Activated gamma-delta T cell treated with anti-CD3 and anti-CD28 coated beads, Interleukin-2, amount 50 U/mL, for 16 hours (primary cell): ENCODE measurements at places on chromosomes 4 and X.

DNA sequence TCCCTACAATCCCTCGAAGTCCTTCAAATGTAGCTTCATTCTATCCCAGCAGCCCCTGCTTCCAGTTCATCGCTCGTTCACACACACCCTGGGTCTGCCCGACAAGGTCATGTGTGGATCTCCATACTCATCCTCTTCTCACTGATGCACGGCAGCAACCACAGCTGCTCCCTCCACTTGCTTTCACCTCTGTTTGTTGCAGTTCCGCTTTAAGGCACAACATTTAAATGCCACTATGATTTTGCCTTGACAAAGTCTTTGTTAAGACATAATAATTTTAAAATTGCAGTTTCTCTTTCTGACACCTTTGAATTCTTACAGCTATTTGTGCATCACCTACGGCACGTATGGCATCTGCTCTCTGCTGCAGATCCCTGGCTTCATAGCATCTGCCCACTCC is 1.8 kb downstream of the ODAPH start:
- DNase-seq, result no peak

GRCh38 chr4:121273191-121273590 is 107.6 kb downstream of the QRFPR start:
- no peak for DNase-seq

- no peak for DNase-seq
Observed at GRCh38 chr4:183789657-183790056, 115.5 kb upstream of the STOX2 start.

DNA sequence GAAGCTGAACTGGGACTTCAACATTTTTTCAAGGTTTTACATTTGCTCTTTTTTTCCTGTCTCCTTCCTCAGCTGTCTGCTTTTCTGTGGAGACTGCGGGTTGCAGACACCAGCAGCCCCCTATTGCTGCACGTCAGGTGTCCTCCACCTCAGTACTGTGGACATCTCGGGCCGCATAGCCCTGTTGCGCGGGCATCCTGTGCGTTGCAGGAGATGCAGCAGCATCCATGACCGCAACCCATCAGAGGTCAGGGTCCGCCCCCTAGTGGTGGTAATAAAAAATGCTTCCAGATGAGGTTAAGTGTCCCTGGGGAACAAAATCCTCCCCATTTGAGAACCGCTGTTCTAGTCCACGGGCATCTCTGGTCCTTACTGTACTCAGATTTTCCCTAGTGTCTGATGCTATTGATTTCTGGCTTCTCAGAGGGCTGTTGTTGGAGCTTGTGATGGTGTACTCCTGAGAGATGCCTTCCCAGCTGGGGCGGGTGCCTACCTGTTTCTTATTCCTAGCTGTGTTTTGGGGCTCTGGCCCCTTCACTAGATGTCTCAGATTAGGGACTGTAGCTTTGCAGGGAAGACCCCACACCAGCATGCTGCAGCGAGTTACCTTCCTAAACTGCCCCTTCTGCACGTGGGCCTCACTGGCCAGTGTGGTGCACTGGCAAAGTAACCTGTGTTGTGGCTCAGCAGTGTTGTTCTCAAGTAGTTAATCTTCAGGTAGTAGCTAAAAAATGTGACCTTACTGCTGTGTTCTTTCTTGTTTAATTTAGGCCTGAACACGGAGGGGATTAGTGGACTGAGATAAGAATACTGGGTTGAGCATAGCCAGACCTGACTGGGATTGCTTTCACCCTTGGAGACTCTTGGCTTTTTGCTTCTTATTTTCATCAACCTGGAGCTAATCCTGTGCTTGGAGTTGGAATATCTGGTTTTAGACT is 28.2 kb downstream of the NSD2 start:
- peak; percentile 68 for DNase-seq

DNA sequence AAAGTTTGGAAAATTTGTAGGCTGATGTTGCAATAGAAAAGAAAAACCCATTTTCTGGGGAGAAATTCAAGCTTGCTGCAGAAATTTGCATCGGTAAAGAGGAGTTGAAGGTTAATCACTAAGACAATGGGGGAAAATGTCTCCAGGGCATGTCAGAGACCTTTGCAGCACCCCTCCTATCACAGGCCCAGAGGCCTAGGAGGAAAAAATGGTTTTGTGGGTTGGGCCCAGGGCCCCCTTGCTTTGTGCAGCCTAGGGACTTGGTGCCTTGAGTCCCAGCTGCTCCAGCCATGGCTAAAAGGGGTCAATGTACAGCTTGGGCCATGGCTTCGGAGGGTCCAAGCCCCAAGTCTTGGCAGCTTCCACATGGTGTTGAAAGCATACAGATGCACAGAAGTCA is 17.8 kb downstream of the TMSB15A start:
- DNase-seq, result no peak

DNA sequence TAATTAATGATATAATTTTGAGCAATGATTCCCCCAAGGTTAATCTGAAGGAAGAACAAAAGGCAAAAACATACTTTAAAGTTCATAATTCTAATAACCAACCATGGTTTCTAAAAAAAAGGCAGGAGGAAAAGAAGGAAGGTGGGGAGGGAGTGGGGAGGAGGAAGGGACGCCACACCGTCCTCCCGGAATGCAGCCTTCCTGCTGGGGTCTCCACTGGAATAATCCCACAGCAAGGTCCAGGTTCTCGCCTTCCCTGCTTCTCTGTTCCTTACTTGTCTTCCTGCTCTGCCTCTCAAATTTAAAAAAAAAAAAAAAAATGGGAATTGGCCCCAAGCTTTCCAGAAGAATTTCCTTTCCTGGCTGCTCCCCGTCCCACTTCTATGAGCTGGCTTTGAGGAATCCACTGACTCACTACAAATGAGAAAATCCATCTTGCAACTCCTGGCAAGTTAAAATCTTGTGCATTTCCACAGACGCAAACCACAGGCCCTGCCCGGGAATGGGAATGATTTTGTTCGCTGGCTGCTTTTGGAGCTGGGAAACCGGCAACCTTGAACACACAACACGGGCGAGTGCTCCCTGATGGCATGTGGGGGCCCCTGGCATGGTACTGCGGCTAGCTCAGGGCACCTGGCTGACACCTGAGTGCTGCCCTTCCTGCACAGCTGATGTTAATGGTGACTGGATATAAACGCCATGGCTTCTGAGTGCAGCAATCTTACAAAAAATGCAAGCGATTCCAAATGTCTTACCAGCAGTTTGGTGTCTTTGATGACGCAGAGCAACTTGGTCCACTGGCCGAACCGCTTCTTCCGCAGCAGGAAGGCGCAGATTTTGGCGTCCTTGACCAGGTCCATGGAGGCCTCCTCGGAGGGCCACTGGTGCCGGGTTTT is 97.0 kb downstream of the AFAP1 start:
- DNase-seq, result no peak

GRCh38 chrX:49237060-49237459 is 1.8 kb downstream of the CCDC22 start:
- DNase-seq, result no peak

DNA sequence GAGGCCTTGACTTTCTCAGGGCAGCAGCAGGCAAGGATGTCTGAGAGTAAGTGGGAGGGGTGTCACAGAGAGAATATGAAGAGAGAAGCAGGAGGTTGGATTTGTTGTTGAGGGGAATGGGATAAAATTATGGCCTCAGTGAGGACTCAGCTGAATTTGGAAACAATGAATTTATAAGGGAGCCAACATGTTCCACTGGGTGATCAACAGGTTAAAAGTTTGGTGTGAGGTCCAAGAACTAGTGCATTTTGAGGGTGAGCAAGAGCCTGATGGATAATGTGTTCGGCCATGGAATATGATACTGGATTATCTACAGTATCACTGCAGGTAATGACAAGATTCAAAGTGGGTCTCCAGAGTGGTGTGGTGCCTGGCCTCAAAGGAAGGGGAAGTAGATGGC is 33.5 kb downstream of the LIMCH1 start:
- no peak for DNase-seq

- no peak for DNase-seq
Observed at GRCh38 chr4:168887809-168888208, 122.2 kb downstream of the CBR4 start.

- no peak for DNase-seq
Observed at GRCh38 chr4:2891294-2891693, 47.6 kb downstream of the ADD1 start.

- DNase-seq, result no peak
Observed at GRCh38 chr4:79206660-79207059, 119.2 kb downstream of the NAA11 start.

GRCh38 chr4:147587041-147587440 is 30.2 kb upstream of the TMEM184C start:
- no peak for DNase-seq

GRCh38 chrX:48450076-48450475 is 20.0 kb downstream of the SLC38A5 start:
- DNase-seq, result no peak

DNA sequence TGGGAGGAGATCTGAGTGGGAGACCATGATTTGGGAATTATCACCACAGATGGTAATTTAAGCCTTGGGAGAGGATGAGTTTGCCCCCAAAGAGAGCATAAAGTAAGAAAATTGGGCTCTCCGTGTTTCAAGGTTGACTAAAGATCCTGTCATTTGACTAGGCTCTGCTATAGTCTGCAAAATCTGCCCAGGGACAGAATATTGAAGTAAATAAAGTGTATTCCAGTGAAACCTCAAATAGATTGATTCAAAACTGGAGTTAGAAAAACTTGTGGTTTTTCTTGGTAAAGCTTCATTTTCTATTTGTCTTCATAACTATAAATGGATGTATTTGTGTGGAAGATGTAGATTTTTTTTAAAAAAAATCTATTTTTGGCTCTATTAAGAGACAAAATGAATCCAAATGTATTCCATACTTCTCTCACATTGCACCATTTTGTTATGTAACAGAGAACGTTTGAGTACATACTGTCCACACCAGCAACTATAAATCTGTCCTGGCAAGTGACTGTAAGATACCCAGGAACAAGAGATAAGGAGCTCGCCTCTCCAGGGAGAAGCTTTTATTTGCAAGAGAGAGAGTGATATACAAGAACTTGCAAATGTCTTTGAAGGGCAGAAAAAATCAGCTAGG is 170.2 kb downstream of the CBR4 start:
- DNase-seq, result no peak

GRCh38 chrX:338836-339400 is 20.3 kb upstream of the GTPBP6 start:
- DNase-seq, result no peak

GRCh38 chrX:64152857-64153256 is 52.7 kb downstream of the AMER1 start:
- no peak for DNase-seq

DNA sequence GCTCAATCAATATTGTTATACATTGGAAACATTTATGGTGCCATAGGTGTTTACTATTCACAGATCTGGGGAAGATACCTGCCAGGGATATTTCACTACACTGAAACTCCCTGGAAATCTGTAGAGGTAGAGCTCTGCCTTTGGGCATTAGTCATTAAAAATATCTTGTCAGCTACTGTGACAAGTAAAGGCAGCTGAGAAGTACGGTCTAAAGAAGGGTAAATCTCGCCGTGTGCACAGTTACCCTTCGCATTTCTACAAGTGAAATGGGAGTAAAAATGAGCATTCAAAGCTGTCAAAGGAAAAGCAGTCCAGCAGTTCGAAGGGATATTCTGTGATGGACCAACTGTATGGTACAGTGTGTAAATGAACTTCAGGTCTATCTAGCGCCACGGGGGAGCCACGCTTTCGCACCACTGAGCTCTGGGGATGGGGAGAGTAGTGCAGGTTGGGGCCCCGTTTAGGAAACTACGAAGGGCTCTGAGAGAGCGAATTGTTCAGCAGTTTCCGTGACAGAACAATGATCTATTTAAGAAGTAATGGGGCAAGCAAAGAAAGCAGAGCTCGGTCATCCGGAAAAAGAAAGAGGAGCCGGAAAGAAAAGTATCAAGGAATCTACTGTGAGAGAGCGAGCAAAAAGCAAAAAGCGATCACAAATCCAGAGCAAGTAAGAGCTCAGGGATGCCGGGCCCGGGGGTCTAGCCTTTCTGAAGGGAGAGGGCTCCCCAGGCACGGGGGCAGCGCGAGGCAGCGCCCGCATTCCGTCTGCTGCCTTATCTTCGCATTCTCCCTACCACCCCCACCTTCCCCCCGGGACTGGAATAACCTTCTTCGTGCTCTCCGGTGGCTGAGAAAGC is 646 bp downstream of the TIGD4 start:
- DNase-seq, result no peak

DNA sequence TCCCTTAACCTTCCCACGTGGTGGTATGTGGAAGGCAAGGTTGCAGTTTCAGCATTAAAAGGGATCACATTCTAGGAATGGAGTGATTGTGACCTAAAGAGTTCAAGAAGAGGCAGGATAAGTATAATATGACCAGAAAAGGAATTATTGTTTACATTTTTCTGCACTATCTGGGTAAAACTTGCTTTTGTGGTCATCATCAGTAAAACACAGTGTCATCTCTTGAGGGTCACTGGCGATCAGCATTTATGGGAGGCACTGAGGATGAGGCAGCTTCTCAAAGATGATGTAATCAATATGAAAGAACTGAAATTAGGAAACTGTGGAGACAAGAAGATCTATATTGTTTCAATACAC is 88.7 kb downstream of the CFAP299 start:
- DNase-seq, result no peak

GRCh38 chr4:600850-601515 is 24.4 kb upstream of the PDE6B start:
- DNase-seq, result no peak

DNA sequence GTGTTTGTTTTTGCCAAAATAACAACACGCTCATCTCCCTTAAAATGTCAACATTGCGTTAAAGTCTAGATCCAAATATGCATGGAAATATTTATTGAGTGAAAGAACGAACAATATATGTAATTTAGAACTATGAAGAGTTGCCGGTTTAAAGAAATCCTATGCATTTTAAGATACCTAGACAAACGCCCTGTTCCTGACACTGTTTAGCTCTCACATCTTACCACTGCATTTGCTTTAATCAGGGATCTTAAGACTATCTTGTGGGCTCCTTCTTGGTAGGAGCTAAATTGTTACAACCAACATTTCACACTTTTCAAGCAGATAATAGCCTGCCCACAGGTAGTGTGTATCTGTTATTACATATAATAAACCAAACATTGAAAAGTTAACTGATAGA is 96.6 kb upstream of the RPS6KA3 start:
- DNase-seq, result no peak

DNA sequence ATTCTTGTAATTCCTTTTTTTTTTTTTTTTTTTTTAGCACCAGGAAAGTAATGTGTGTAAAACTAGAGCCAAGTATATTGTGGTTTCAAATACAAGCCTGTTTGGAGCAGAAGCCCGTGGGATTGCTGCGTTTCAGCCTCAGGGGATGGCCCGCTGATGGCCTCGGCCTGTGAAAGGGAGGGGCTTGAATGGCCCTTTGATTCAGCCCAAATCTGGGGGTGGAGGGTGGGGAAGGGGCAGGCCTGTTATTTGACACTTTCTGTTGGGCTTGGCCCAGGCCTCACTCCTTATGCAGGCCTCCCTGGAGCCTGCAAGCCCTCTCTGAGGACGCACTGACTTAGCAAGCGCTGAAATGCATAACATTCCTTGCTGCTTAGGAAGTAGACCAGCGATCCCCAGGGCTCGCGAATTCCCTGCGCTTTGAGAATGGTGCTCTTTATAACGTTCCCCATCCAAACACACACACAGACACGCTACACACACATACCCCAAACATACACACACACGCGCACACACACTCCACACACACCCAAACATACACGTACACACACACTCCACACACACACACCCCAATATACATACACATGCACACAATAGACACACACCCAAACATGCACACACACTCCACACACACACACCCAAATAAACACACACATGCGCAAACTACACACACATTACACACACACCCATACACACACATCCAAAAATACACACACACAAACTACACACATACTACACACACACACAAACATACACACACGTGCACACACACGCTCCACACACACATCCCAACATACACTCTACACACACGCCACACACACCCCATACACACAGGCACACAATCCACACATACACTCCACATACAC is 29.6 kb downstream of the TLR10 start:
- DNase-seq, result no peak
